ENCODE measurements at places on chromosomes 6 and 20. TPM values are rescaled to one million over a fixed set of nuclear protein-coding genes. Genes with fewer than 3 reads are reported as not detected.
A peak's percentile ranks its signal among the peaks of the same experiment; 100 is the strongest.

DNA sequence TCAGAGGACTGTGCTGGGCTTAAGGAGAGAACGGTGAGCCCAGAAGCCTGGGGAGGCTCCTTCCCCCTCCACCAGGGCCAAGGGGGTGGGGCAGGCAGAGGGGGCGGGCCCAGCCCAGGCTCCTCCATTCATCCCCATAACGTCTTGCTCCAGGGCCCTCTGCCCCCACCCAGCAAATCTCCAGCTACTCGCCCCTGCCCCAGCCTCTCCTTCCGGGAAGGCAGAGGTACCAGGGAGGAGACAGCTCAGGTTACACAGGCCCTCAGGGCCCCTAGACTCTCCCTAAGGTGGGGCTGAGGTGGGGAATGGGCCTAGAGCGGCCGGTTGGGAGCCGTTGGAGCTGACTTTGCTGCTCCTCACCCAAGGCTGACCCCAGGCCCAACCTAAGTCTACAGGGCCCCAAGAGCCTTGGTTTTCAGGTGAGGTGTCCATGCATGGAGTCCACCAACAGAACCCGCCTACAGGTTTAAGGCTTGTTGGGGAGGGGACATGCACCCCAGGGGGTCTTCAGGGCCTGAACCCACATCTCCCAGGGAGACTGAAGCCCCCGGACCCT lies 1.2 kb downstream of the LAMA5 start:
- DNase-seq: peak; percentile 84

DNA sequence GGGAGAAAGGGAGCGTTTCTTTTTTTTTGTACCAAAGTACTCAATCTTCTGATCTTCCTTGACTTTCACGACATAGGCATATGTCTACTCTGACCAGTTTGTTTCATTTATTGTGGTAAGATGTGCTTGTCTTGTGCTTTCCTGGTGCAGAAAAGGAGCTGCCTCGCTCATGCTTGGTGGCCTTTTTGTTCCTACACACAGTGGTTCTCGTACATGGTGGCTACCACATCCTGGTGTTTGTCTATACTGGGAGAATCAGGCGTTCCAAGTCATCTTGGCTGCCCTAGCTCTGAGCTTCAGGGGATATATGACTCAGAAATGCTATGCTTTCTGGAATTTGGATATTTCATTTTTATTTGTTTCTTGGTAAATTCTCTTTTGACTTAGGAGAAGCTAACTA lies 31.8 kb downstream of the MYB start:
- DNase-seq: no peak

DNA sequence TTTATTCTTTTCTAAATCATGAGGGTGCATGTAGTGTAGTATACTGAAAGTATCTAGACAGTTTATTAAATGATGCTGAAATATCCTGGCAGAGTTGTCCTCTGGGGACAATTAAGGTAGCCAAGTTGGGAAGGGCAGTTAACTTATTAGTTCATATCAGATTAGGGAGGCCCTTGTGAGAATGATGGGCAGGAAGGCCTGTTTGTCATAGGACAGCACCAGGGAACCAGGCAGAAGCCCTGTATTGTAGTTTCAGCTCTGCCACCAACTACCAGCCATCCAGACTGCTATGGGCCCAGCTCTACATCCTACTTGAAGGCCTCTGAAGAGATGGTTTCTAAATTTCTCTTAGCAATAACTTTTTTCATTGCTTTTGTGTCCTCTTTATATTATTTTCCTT lies 4.0 kb downstream of the MYLIP start:
- no peak for DNase-seq

- DNase-seq: no peak
These were observed 583.3 kb downstream of the TENT5A start for GRCh38 chr6:81169166-81169565.

GRCh38 chr20:4509825-4510522 lies 211.7 kb upstream of the PRND start:
- no peak for DNase-seq

DNA sequence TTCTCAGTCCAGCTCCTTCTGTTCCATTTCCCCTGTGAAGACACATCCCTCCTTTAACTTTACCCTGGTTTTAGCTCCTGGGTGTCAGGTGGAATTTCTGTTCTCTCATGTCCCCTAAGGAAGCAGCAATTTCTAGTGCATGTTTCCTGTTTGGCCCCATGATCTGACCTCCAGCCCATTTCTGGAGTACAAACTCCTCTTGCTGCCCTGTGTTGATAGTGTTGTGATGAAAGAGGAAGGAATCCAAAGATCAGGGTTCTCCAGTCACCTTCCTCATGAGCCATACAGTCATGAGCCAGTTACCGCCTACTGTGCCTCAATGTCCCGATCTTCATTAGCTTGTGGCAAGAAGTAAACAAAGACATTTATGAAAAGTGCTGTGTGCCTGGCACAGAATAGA lies 97.4 kb downstream of the PHACTR1 start:
- no peak for DNase-seq

DNA sequence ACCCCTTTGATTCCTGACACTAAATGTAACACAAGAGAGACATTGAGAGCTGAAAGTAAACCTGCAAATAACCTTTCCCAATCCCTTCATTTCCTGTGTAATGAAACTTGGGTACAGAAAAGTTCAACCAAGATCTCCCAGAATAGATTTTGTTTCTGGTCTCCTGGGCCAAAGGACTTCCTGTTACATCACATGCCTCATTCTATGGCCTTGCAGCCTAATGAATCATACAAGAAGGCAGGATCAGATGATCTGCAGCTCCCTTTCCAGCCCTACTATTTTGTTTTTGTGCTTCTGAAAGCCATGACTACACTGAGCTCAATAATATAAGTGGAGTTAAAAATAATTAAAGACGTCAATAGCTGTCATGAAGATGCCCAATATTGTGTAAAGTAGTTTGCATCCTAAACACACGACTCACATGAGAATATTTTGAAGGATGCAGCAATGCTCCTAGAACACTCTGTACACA lies 73.4 kb upstream of the NOX3 start:
- DNase-seq: no peak

Gene HLA-DMB
- total RNA-seq: 0.50 TPM

Gene C20orf204
- total RNA-seq: 4.0 TPM

Gene CDSN
- not detected for total RNA-seq

Gene ZBTB46
- 28.0 TPM for total RNA-seq
